NCI-H2029 treated with DMSO at 0.1 percent for 48 hours (cell line): ENCODE measurements at places on chromosomes 5 and 9.

DNA sequence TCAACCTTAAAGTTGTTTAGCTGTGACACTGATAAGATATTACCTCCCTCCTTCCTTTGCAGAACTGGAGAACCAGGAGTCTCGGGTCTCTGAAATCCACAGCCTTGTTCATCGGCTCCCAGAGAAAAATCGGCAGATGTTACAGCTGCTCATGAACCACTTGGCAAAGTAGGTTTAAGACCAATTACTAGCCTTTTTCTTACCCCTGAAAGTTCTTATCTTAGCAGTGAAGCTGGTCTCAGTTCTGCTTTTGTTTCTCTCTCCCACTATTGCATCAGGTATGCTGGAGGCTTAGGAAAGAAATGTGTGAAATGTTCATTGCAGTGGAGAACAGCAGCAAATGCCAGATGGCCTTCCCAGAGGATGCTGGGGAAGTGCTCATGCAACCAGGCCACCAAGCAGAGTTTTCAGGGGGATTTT, 287.4 kb downstream of the ARHGAP26 start:
- DNase-seq, result no peak

- DNase-seq, result no peak
These were observed 142.3 kb downstream of the SMARCA2 start for GRCh38 chr9:2157277-2158110.

GRCh38 chr5:57320582-57320981, 146.7 kb downstream of the GPBP1 start:
- DNase-seq, result no peak

DNA sequence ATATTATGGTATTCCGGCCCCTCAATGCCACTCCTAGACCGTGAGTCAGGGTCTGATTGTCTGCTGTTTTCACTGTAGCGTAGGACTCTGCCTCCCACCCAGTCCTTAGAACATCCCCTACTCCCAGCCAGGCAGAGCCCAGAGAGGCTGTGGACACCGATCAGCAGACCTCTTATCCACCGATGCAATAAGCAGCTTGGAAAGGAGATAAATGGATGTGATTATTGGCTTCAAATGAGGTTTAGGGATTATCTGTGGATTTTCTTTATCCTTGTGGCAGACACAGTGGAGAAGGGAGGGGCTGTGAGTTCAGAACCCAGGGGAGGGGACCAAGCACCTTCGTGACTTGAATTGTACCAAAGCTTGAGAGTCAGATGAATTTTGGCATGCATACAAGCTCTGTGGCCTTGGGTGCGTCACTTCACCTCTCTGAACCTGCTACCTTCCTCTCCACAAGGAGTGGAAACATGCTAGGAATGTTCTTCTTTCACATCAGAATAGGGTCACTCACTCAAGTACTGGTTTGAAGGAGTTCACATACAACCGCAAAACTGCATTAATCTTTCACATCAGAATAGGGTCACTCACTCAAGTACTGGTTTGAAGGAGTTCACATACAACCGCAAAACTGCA, 83.1 kb upstream of the CPLX2 start:
- no peak for DNase-seq

DNA sequence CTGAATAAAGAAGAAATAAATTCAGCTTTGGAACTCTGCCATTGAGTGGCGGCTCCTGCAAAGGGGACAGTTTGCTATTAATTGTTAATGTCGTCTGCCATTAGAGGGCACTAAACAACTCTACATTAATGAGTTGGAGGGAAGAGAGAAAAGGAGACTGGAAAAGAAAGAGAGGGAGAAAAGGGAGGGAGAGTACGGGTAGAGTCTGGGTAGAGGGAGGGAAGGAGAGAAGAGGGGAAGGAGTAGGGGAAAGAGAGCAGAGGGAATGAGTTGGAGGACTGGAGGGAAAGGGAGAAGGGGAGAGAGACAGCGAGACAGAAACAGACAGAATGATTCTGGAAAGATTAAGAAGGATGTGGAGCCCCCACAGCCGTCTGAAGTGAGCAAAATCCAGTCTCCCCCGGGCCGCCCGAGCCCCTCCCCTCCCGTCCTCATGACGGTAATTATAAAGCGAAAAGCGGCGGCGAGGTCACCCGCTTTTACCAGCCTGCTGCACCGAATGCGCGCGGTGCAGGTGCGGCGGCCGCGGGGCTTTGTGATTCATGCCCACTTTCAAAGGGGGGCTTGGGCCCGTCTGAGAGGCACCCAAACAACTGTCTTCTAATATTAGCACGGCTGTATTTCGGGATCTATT, 1.9 kb upstream of the FST start:
- peak; percentile 83 for DNase-seq

DNA sequence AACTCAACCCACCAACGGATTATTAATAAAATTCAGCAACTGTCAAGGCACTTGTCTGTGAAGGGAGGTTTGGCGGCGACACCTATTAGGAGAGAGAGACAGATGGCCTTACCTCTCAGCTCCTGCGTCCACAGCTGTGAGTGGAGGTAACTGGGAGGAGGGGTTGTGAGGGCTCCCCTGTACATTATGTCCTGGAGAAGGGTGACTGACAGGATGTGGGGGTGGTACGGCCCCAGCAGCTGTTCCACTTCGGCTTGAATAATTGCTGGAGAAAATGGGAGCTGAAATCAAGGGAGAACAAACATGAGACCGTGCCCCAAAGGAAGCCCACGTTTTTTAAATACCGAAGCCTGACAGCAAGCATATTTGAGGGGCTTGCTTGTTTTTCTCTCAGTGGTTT, 353.5 kb upstream of the RFX3 start:
- DNase-seq, result no peak

- no peak for DNase-seq
These were observed 22.2 kb downstream of the ITGA1 start for GRCh38 chr5:52809884-52810283.

DNA sequence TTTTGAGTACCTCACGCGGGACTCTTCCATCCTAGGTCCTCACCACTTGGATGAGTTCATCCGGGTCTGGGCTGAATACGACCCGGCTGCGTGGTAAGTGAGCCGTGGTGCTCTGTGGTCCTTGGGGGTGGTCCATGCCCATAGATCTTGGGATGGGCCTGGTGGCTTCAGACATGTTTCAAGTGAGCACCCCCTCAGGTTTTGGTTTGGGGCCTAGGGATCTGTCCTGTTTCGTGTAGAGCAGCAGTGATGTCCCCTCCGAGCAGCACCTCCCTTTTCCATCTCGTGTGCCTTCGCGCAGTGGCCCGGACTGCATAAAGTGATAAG, 218.9 kb downstream of the CACNA1B start:
- no peak for DNase-seq

- no peak for DNase-seq
These were observed 133.9 kb upstream of the PTCH1 start for GRCh38 chr9:95650720-95651119.

DNA sequence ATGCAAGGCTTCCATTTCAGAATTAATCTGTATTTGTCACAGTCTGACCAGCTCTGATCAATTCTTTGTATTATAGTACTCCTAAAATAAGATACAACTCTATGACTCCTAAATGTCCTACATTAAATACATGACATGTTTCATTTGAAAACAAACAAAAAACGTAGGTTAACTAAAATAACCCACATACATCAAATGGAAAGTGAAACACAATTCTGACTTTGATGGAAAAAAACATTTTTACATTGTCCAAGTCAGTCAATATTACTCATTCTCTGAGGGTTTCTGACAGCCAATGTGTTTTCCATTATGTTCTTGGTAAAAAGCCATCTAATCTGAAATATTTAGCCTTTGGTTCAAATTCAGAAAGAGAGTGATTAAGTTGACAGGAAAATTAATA, 8.7 kb downstream of the HMGCS1 start:
- no peak for DNase-seq

GRCh38 chr5:56161439-56161823, 71.7 kb downstream of the ANKRD55 start:
- no peak for DNase-seq

DNA sequence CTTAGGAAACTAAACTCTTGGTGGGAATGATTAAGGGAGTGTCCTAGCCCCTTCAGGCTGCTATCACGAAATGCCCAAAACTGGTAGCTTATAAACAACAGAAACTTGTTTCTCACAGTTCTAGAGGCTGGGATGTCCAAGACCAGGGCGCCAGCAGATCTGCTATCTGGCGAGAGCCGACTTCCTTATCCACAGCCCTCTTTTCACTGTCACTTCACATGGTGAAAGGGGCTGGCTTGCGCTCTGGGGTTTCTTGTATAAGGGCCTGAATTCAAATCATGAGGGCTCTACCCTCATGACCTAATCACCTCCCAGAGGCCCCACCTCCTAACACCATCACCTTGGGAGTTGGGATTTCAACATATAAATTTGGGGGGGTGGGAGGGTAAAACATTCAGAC, 49.1 kb downstream of the IPPK start:
- no peak for DNase-seq

DNA sequence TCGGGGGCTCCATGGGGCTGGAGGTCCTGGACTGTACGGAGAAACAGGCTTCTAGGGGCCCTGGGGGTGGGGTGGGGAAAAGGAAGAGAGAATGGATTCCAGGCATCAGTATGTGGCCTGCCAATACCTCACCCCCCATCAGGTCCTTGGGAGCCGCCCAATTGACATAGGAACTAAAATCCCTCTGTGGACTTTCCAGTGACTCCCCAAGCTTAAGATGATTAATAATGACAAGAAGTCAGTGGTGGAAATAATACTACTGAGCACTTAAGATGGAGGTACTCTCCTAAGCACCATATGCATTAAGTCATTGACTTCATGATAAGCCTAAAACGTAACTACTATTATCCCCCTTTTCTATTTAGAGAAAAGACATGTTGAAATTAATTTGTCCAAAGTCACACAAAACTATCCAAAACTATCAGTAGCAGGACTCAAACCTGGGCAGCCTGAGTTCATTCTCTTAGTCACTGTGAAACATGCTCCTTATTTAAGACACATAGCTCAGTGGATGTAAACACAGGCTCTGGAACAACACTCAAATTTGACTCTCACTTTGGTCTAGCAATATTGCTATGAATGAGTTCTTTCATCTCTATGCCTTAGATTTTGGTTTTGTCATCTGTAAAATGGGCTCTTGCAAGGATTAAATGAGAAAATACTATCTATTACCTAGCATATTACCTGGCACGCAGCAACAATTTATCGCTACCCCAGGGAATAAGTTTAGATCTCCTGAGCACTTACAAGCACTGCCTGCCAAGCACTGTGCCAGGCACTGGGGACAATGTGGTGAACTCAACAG, 9.5 kb downstream of the SPRY4 start:
- no peak for DNase-seq

DNA sequence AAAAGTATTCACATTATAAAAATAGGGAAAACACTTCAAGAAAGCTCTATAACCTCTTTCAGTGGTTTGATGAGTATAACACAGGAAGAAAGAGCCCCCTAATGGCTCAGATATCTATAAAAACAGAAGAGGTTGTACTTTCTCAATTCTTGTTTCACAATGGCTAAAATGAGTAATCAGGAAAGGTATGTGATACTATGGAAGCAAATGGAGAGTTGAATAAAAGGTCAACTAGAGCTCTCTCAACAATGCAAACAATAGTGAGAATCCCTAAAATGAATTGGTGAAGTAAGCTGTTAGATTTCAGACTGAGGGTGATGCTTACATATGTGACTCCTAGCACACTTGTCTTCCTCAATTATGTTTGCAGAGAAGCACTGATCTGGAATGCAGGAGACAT, 584.6 kb upstream of the CDH18 start:
- peak; percentile 35 for DNase-seq

DNA sequence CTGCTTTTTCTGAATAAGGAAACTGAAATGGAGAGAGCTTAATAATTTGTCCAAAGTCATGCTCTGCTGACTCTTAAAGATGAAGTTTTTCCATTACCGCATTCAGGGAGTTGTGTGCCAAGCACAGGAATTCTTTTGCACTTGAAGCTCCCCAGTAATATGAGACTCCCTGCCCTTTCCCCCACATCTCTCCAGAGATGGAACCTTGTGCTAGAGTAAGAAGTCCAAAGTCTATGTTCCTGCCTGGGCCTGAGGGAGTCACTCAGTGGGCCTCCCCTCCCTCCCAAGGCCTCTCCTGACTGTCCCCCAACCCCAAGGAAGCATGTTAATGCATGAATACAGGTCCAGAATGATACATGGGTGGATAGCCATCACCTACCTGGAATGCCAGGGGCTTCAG, 173.3 kb upstream of the SEMA6A start:
- no peak for DNase-seq

- no peak for DNase-seq
These were observed 166.2 kb upstream of the KLF9 start for GRCh38 chr9:70580606-70581195.

GRCh38 chr5:172659909-172660628, 19.0 kb downstream of the NEURL1B start:
- DNase-seq, result no peak

DNA sequence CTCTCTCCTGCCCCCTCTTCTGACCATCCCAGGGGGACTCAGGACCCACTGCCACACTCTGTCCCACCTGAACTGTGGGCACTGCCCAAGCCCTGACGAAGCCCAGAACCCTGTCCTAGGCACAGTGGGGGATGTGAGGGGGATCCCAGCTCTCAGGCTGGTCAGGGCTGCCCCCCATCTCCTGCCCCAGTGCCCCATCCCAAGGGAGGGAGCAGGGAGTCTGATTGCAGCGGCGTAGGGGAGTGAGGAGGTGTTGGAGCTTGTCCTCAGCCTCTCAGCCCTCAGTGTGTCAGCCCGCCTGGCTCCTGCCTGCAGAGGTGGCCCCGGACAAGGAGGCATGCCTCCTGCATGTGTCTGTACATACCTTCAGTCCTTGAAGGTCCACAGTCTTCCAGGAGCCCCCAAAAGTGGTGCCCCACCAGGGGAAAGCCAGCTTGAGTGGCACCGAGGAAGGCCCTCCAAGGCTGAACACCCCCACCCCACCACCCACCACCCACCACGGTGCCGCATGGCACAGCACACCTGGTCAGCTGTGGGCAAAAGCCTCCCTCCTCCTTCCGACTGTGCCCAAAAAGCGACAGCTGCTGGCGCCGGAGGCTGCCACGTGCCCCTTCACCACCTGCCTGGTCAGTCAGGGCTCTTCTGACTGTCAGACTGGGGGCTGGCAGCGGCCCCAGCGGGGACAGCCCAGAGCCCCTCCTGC, 930 bp downstream of the SARDH start:
- DNase-seq, result no peak

DNA sequence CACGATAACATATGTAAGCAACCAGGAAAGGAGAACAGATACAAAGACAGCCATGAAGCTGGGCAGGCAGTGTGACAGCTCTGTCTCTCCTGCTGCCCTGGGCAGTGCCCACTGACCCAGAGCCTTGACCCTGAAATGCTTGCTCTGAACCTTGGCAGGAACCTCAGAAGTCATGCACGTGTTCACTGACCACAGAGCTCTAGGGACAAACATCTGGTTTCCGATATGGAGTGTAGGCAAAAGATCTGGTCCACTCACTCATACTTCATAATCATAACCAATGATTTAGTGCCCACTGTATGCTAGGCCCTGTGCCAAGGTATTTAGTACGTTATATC, 102.6 kb downstream of the FSTL4 start:
- no peak for DNase-seq

- no peak for DNase-seq
These were observed 33.3 kb upstream of the DAPK1 start for GRCh38 chr9:87464110-87464991.

- DNase-seq, result no peak
These were observed 40.6 kb downstream of the USP20 start for GRCh38 chr9:129875687-129876395.
